NCI-H1105 (cell line): ENCODE measurements at places on chromosomes 7 and 10.

GRCh38 chr7:68730964-68731363 lies 867.3 kb upstream of the AUTS2 start:
- peak; percentile 84 for DNase-seq

DNA sequence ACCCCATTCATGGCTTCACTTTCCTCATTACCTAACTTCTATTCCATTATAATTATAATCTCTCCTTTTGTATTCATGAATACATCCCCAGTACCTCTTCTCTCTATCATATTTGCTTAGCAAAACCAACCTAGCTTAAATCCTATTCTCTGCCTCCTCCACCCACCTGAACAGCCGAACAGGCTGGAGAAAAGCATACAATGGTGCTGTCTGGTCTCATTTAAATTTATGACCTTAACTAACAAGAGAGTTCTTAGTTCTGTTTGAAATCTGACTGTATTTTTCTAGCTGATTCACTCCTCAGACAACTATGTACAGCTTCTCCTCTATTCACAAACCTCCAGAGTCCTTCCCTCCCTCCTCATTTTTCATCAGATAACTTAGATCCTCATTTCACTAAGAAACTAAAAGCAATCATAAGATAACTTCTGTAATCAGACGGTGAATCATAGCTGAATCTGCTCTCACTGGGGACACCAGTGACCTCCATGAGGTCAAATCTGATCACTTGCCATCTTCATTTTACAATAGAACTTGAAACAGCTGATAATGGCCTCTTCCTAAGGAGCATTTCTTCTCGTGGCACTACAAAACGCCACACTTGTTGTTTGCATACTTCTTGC lies 233.9 kb upstream of the AOAH start:
- no peak for DNase-seq

DNA sequence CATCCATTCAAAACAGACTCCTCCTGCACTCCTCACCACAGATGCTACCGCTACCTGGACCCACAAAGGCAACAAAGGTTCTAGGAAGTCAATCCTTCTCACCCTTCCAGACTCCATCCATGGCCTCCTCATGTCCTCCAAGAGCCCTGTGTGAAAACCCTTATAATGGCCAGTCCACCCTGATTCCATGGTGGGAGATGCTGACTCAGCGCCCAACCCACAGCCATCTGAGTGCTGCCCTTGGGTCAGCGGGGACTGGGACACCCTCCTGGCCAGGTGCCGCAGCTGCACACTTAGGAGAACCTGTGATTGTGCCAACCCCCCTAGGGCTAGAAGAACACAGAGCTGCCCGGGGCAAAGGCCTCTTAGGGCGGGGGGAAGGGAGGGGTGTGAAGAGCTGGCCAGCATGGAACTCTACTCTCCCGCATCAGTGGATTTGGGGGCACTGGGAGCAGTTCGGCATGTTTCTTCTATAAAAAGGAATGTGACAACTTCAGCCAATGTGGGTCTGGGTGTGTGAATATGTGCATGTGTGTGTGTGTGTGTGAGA lies 25.4 kb downstream of the TMEM273 start:
- DNase-seq, result no peak

DNA sequence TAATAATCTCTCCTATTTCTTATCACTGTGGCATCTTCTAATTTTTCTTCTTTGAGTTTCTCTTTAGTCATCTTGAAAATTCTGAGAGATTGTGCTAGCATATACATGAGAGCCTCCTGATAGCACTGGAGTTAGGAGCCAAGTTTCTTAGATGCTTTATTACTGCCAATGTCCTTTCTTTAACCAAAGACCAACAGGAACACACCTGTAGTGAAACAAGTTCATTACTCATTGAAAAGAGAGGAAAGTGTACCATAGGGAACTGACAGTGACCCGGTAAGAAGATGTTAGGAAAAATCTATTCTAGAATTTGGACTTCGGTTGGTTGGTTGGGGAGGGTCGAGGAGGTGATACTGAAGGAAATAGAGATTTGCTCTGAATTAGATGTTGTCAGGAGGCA lies 27.1 kb upstream of the CD36 start:
- DNase-seq, result no peak

- no peak for DNase-seq
Observed at GRCh38 chr10:98238391-98238790, 29.6 kb downstream of the LOXL4 start.

GRCh38 chr7:107002126-107002525 lies 42.4 kb upstream of the PRKAR2B start:
- no peak for DNase-seq
